ENCODE measurements at places on chromosomes 5 and 9.

- DNase-seq: no peak
These were observed 21.7 kb upstream of the HOMER1 start for GRCh38 chr5:79535477-79536192.

DNA sequence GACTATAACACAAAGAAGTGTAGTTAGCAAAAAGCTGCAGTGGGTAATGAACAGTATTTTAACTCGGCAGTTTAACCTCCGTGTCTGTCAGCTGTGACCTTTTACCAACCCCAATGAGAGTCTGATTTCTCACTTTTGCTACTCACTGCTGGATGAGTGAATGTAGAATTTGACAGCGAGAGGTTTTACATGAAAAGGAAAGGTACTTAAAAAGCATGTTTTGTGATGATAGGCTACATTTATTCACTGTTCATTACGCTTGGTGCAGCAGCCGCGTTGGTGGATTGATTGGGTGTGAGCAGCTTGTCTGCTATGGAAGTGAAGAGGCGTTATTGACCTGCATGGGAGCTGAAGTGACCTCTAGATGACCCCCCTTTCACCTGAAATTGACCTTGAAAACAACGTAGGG is 867.7 kb downstream of the NR2F1-AS1 start:
- DNase-seq: no peak

GRCh38 chr5:174972291-174972690 is 247.9 kb downstream of the MSX2 start:
- no peak for DNase-seq

DNA sequence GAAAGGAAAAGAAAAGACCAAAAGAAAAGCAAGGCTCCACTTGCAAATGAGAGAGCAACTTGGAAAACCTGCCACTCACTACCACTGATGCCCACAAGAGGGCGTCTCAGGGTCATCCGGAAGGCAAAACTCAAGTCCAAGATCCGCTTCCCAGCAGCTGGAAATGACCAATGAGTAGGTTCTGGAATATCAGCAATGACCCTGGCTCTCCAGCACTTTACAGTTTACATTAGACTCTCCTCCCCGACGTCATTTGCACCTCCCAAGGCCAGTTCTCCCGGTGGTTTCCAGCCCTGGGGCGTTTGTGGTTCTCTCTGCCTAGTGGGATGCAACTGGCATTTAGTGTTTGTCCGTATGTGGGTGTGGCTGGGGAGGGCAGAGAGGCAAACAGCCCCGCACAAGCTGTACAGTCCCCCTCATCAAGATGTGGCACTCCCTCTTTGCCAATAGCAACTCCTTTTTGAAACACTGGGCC is 193.8 kb upstream of the ZNF618 start:
- no peak for DNase-seq

DNA sequence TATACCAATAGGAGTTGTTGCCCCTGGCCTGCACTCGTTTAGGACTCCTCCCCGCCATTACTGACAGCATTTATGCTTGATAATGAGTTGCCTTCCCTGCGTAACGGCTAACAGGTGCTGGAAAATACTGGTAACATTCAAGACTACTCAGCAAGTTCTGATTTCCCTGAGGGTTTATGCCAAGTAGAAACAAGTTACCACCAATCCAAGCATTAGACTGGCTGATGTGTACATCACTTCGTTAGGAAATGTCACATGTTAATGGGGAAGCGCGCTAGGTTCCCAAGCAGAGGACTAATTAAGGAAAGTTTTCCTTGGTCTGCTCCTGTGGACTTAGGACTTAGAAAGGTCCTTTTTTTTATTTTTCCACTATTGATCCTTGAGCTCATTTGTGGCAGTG is 302.1 kb downstream of the EFNA5 start:
- no peak for DNase-seq

DNA sequence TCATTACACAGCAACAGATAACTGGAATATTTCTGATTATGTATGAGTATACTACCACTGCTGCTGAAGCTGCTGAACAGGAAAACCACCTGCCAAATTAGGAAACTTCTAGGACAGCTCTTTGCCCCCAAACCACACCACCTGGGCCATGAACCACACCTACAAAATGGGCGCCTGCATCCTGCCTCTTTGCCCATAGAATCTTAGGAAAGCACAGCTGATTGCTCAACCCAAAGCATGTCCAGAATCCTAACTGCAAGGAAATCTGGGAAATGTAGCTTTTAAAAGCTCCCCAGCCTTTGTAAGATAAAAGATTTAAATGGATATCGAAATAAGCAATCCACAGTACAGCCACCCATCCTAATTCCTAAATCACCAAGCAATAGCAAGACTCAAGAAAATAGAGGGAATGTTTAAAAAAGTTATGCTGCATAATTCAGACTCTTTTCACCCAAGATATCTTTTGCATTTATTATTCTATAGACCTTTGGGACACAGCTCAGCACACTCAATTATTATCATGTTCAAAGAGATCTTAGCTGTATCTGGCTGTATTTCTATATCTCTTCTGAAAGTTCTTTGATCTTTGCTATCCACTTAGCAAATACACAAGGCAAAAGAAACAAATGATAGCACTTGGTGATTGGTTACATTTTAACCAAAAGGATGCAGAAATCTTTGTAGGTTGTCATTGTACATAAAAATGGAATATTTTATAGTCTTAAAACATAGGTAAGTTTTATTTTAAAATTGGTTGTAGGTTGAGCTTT is 6.8 kb upstream of the C9orf152 start:
- no peak for DNase-seq

- no peak for DNase-seq
These were observed 116.7 kb upstream of the SAP30L start for GRCh38 chr5:154329062-154329461.

DNA sequence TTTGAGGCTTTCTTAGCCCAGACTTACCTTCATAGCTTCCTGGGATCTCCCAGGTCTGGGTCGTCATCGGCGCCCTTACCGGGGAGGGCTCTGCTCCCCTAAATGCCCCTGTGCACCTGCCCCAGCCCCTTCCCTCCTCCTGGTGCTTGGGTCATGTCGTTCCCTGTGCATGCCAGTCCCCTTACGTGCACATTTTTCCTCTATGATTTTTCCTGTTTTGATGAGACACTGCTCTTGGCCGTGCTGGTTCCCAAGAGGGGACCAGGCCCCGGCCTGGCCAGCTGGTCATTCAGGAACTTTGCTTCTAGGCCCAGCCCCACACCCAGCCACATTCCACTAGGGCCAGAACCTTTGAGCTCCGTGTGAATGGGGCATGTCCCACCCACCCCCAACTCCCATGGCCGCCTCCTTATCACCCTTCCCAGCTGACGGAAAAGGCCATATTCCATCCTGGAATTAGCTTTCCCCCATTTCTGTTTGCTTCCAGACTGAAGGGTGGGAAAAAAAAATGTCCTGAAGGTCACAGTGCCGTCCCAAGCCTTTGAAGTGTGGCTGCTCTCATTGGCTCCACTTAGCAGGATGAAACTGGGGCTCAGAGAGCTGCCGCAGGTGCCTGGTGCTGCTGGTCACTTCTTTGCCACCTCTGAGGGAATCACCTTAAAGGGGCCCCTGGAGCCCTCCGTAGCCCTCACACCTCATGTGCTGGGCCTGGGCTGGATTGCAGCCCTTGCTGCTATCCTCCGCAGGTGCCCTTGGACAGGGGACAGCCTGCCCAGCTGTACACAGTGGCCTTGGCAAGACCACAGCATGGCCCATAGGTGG is 25.1 kb downstream of the ERGIC1 start:
- no peak for DNase-seq

GRCh38 chr5:36505021-36505420 is 101.4 kb upstream of the SLC1A3 start:
- DNase-seq: no peak

GRCh38 chr5:110034056-110034600 is 344.4 kb downstream of the MAN2A1 start:
- DNase-seq: no peak

GRCh38 chr9:73667749-73668148 is 516.1 kb downstream of the ANXA1 start:
- no peak for DNase-seq
